ENCODE measurements at places on chromosomes 5 and 9. TPM values are rescaled to one million over a fixed set of nuclear protein-coding genes. Genes with fewer than 3 reads are reported as not detected.
A peak's percentile ranks its signal among the peaks of the same experiment; 100 is the strongest.

GRCh38 chr5:38697013-38697412 is 140.6 kb upstream of the LIFR start:
- no peak for DNase-seq

ZNF782 gene
- 3.1 TPM for total RNA-seq

ORM1 gene
- total RNA-seq: 0.51 TPM

TRPM6 gene
- 0.27 TPM for total RNA-seq

- DNase-seq: no peak
Observed at GRCh38 chr9:124914753-124915405, 26.0 kb downstream of the GOLGA1 start.

- DNase-seq: no peak
Observed at GRCh38 chr9:136970361-136970760, 6.9 kb upstream of the PTGDS start.

GRCh38 chr5:42570966-42571960 is 148.0 kb downstream of the GHR start:
- DNase-seq: no peak

GRCh38 chr5:16809010-16809394 is 127.1 kb downstream of the MYO10 start:
- no peak for DNase-seq

DNA sequence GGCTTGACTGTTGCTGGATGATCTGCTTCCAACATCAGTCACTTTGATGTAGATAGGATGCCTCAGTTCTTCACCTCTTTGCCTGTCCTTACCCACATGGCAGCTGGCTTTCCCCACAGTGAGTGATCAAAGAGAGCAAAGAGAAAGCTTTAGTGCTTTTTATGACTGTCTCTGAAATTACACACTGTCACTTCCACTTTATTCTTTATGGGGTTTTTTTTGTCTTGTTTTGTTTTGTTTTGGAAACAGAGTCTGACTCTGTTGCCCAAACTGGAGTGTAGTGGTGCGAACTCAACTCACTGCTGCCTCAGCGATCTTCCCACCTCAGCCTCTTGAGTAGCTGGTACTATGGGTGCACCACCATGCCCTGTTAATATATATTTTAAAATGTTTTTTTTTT is 32.4 kb upstream of the C5orf24 start:
- DNase-seq: no peak

- DNase-seq: no peak
Observed at GRCh38 chr5:134447815-134448520, 36.3 kb upstream of the CDKN2AIPNL start.

DNA sequence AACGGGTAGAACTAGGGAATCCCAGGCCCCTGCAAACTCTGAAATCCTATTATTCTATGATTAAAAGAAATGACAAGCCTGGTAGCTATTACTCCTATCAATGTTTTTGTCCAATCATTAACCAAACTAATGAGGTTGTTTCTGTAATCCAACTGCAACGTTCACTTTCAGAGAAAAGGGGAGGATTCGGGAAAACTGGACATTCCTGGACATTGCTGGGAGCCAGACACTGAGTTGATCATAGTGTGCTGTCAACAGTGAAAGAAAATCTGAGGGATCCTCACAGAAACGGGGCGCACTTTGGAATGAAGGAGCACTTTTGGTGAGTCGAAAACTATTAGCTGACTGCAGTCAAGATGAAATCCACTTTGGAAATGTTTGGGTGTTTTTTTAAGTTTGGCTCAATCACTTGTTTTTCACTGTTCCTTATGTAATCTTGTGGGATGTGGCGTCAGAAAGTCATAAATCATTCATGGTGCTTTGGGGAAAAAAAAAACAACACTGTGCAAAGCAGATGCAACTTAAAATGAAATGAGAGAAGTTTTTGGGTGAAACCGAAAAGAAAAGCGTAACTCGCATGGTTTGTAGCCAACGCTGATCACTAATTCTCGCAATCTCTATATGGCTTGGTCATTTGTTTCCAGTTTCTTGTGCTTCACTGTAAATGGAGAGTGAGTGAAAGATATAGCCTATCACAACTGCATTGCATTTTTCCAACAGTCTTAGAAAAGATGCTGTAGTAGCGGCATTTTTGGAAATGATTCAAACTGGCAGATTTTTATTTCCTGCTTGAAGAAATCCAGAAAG is 51.2 kb upstream of the ADRA1B start:
- no peak for DNase-seq

- DNase-seq: no peak
Observed at GRCh38 chr5:92562065-92562464, 1019.0 kb downstream of the NR2F1-AS1 start.

GRCh38 chr9:89549031-89549644 is 51.2 kb upstream of the SEMA4D start:
- peak; percentile 84 for DNase-seq

- no peak for DNase-seq
Observed at GRCh38 chr5:74042559-74042958, 416.6 kb downstream of the ARHGEF28 start.

- no peak for DNase-seq
Observed at GRCh38 chr5:100760688-100761087, 142.4 kb downstream of the ST8SIA4 start.

ADAMTS6 gene
- total RNA-seq: 0.73 TPM

ROR2 gene
- 0.92 TPM for total RNA-seq

C9orf78 gene
- 32.0 TPM for total RNA-seq

- DNase-seq: peak; percentile 48
Observed at GRCh38 chr9:135222881-135223760, 135.7 kb downstream of the OLFM1 start.

DNA sequence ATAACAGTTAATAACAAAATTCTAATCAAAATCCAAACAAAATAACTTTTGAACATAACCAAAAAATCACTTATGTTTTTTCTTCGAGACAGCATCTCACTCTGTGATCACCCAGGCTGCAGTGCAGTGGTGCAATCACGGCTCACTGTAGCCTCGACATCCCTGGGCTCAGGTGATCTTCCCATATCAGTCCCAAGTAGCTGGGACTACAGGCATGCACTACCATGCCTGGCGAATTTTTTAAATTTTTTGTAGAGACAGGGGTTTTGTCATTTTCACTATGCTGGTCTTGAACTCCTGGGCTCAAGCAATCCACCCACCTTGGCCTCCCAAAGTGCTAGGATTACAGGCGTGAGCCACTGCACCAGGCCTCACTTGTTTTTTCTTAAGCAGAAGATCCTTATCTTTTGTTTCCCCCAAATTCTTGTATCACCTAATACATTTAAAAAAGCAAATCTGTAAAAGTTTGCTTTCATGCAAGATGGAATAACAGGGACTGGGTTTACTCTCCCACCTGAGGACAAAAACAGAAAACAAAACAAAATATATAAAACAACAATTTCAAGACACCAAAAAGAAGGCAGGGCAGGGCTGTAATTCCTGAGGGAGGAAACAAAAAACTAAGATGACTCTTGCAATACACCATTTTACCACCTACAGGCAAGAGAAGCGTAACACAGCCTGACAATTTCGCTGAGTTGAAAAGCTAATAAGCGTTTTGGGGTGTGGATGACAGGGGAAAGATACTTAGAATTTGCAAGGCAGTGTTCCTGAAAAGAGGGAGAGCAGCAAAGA is 71.4 kb downstream of the RAPGEF6 start:
- DNase-seq: no peak

GRCh38 chr9:124047251-124047672 is 35.7 kb downstream of the LHX2 start:
- DNase-seq: no peak

- DNase-seq: no peak
Observed at GRCh38 chr9:20407013-20407412, 215.3 kb downstream of the MLLT3 start.

SLC34A3 gene
- total RNA-seq: not detected

DNA sequence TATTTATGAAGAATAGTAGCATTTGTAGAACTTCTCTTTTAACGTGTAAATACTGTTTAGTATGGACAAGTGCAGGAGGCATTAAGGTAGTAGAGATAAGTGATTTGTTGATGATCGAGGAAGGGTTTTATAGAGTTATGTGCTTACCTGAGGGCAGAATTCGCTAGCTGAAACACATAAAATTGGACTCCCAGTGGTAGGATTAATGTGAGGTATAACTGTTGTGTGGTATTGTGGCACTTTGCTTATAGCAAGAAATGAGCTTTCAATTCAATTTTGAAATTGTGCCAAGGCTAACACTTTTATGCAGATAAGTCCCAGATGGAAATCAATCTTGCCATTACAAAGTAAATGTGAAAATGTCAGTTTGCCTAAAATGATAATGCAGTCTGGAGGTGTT is 1.2 kb downstream of the AP3S1 start:
- DNase-seq: no peak

EIF4E1B gene
- not detected for total RNA-seq

GRCh38 chr9:81632599-81632998 is 56.7 kb downstream of the TLE1 start:
- DNase-seq: no peak

- DNase-seq: no peak
Observed at GRCh38 chr5:9864791-9865190, 234.6 kb upstream of the TAS2R1 start.

- DNase-seq: no peak
Observed at GRCh38 chr5:146344155-146345118, 5.8 kb downstream of the POU4F3 start.

DNA sequence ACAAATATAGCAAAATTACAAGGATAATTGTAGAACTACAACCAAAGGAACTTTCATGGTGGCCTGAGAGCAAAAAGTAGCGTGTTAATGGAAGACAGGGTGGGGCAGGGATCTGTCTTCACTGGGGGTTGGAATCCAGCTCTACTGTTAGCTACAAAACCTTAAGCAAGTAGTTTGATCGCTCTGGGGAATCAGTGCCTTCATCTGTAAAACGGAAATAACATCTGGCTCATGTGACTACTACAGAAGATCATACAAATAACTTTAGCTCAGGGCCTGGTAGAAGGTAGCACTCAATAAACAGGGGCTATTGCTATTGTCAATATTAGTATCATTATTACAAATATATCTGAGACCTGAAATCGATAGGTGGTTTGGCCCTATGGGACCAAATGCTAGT is 40.4 kb downstream of the ZNF608 start:
- DNase-seq: no peak

PCDHB13 gene
- 2.6 TPM for total RNA-seq

CCIN gene
- not detected for total RNA-seq

DNA sequence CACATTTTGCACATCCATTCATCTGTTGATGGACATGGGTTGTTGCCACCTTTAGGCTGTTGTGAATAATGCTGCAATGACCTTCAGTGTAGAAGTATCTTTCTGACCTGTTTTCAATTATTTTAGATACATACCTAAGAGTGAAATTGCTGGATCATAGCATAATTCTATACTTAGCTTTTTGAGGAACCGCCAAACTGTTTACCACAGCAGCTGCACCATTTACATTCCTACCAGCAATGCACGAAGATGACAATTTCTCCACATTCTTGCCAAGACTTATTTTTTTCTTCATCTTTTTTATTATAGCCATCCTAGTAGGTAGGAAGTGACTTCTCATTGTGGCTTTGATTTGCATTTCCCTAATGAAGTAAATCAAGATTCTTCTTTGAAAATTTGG is 36.5 kb upstream of the ASTN2 start:
- no peak for DNase-seq

GRCh38 chr9:130239741-130240241 is 25.8 kb upstream of the HMCN2 start:
- DNase-seq: no peak

DNA sequence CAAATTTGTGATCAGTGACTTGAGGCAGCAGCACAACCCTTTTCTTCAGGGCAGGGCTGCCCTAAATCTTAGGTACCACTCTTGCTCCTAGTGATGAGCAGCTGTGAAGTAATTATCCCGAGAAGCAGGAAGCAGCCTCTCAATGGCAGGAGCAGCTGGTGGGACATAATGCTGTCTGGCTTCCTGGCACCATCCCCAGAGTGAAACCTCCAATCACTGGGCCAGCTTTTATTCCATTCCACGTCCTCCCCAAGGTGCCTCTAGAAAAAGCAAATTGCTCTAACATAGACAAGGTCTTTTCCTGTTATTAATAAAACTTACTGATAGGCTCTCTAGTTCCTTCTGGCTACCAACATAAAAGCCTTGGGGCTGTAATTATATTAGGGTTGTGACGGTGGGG is 154.0 kb downstream of the FRMD3 start:
- DNase-seq: no peak

ARHGEF39 gene
- total RNA-seq: 0.22 TPM

LPAR1 gene
- total RNA-seq: 13.8 TPM

SH3RF2 gene
- 267 TPM for total RNA-seq

DNA sequence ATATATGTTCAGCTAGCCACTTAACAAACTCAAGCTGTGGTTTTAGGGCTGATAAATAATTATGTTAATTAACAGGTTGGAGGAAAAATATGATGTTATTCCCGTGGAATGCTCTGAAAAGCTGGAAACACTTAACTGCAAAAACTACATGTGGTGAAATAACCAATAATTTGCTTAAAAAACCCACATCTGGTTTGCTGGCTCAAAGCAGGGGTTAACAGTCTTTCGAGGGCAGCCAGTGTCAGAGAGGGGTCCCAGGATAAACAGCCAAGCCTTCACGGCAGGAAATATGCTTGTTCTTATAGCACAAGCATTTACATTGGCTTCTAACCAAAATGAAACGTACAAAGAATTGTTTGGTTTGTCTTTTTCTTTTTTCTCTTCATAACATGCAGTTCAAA is 254.0 kb upstream of the GAS1 start:
- no peak for DNase-seq

DNA sequence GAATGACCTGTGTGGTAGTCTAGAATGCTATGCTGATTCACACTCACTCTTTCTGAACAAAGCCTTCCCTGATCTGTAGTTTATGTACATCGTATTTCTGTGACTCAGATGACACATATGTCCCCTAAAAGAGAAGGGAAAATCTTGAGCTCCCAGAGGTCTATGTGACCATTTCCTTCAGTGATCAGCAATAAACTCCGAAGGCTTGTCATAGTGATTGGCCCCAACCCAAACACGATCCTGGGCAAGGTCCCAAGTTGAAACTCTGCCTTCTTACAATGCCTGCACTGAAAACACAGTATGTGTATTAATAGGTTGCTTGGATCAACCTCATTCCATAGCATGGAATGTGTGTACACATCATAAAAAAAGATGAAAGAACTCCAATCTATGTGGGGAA is 685.8 kb downstream of the MAT2B start:
- no peak for DNase-seq

- no peak for DNase-seq
Observed at GRCh38 chr5:20230010-20230409, 242.0 kb upstream of the CDH18 start.

- DNase-seq: no peak
Observed at GRCh38 chr5:142795251-142795650, 25.1 kb downstream of the ARHGAP26 start.

SET gene
- 175 TPM for total RNA-seq

All from Right ventricle myocardium inferior (tissue), 1 donor.